Posterior vena cava (tissue), 2 donors: ENCODE measurements at places on chromosomes 3 and 15. TPM values are rescaled to one million over a fixed set of nuclear protein-coding genes. Genes with fewer than 3 reads are reported as not detected.

The ACOX2 gene
- 11.9 TPM for total RNA-seq

The CEP152 gene
- 3.3 TPM for total RNA-seq

The ESYT3 gene
- total RNA-seq: 0.43 TPM

The TNFSF10 gene
- 18.7 TPM for total RNA-seq

The TBC1D2B gene
- total RNA-seq: 57.9 TPM

The ATP13A4 gene
- 0.33 TPM for total RNA-seq

DNA sequence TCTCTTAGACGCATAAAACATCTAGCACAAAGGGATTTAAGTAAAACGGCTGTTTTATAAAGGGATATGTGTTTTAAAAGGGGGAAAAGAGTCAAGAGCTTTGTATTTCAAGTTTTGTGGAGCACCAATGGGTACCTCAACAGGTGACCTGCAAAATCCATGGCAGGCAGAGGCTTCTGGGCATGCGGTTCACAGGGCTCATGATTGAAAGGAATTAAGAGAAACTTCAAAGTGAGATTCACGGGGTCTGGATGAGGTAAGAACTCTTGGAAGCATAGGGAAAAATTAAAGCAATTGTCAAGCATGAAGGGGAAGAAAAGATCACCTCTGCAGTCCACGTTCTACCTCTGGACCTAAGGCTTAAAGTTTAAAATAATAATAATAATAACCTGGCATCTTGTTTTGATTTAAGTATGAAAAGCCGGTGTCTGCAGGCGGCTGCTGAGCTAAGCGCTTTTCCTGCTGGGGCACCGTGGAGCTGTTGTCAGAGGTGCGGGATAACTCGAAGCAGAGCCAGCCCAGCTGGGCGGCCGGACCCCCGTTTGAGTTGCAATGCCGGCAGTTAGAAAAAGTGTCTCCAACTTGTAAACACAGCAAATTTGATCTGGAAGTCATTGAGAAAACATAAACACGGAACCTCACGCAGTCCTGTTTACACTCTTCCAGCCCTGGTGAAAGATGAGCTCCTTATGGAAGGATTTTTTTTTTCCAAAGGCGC is 40.5 kb downstream of the HES1 start:
- no peak for DNase-seq

DNA sequence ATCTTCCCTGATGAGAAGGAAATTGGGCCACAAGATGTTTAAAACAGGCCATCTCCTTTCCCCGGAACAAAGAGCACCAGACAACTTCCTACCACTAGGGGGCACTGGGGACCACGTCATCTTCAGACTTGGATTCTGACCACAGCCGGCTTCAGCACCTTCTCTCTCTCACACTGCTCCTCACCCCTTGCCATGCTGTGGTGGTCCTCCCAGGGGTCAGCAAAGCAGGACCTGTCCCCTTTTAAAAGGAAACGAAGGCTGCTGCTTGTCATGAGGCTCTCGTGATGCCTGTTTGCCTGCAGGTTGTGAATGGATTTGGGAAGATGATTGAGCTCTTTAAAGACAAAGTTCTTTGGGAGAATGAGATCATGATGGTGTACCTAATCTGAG is 16.2 kb downstream of the RFT1 start:
- peak; percentile 90 for DNase-seq

- DNase-seq: no peak
Measured at GRCh38 chr3:105177576-105177975, 189.1 kb upstream of the ALCAM start.

DNA sequence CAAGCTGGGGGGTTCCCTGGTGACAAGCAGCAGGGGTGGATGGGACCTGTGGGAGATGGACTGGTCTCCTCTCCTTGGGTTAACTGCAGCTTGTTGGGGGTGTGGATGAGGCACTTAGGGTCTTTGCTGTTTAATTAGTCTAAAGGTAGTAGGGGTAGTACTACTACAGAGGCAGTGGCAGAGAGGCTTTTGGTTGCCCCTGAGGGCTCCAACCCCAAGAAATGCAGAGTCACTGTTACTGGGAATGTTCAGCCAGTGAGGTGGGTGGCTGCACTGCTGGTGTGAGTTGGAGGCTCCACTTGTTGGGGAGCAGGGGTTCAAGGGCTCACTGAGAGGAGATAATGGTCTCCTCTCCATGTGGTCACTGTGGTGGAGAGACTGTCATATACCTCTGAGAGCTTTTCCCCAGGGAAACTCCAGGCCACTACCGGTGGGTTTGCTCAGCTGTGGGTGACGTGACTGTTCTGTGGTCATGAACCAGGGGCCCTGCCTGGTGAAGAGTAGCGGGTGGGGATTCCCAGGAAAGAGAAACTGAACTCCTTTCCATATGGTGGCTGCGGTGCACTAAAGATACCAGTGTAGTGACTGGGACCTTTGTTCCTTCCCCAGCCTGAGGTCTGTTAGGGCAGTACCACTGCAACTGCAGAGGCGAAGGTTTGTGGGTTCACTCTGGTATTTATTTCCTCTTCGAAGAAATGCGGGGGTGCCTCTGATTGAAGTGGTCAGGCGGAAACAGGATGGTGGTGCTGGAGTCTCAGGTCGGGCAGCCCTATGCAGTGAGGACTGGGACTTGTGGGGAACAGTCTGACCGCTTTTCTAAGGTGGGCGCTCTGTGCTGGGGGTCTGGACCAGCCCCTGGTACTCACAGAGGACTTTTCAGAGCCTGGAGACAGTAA is 68.9 kb upstream of the TNFSF10 start:
- no peak for DNase-seq

DNA sequence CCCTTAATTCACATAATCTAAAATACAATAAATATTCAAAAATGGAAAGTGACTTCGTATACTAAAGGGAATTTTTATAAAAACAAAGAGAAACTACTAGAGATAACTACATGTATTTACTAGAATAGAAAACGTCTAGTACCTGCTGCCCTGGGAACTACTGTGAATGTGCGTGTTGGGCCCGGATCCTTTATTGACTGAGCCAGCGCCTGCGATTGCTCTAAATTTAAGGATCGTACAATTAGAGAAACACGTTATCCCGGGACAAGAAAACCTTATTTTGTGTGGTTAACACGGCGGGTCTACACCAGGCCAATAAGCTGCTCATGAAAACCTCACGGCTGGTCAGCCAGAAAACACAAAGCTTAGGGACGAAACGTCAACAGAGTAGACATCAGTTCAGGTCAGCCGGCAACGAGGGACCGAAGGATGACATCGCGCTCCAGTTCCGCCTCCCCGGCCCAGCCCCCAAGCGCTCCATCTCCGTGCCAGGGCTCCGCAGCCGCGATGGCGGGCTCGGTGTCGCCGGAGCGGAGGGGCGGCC is 555 bp downstream of the TM2D3 start:
- no peak for DNase-seq

- DNase-seq: no peak
Measured at GRCh38 chr3:193803288-193803687, 210.3 kb downstream of the OPA1 start.

DNA sequence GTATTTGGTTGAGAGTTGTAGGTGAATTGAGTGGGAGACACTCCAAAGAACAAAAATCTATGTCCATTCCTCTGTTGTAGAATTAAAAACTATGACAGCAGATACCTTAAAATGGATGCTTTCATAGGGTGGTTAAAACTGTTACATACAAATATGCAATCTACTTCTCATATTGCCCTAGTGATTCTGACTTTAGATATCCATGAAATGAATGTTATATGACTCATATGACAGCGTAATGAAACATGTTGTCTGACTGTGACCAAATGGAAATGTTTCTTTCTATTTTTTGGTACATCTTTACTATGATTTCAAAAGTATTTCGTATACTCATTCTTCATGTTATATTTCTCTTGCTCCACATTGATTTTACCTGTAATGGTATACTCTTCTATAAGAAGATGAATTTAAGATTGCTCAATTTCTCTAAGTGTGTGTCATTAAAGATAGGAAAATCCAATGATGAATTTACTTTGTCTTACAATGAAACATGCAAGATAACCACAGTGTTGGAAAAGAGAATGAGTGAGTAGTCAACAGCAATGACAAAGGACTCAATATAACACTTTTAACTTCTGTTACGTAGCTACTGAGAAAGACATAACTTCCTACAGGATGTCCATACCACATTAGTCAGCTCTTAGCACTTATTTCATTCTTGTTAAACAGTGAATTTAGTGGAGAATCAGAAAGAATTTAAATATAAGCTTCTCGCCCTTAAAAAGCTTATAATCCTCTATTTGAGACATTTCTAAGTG is 79.3 kb upstream of the LSAMP start:
- no peak for DNase-seq

DNA sequence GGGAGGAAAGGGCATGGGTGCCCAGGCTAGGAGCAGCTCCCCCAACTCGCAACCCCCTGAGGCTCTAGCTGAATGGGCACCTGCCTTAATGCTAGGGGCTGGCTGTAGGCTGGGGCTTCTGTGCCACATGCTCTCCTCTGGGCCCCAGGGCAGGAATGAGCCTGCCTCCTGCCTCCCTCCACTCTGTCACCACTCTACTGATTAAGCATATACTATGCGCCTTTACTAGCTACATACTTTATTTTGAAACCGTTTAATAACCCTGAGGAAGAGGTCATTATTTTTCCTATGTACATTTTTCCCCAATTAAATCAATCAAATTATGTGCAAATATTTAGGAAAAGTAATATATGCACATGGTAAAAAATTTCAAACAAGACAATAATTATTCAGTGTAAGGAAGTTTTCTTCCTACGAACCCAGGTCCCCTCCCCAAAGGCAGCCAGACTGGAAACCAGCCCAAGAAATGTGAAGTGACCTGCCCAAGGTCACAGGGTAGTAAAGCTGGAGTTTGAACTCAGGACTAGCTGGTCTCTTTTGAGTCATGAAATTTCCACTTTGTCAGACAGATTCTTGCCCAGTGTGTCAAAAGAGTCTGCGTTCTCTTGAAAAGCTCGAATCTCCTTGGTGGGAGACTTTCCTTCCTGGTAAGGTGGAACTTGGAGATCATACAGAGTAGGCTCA is 122.5 kb downstream of the DNAJB8 start:
- no peak for DNase-seq

GRCh38 chr3:123488645-123489347 is 39.9 kb upstream of the ADCY5 start:
- DNase-seq: peak; percentile 34

- DNase-seq: no peak
Measured at GRCh38 chr3:66303491-66303901, 82.7 kb downstream of the SLC25A26 start.

- DNase-seq: no peak
Measured at GRCh38 chr3:65636326-65636725, 402.4 kb downstream of the MAGI1 start.

DNA sequence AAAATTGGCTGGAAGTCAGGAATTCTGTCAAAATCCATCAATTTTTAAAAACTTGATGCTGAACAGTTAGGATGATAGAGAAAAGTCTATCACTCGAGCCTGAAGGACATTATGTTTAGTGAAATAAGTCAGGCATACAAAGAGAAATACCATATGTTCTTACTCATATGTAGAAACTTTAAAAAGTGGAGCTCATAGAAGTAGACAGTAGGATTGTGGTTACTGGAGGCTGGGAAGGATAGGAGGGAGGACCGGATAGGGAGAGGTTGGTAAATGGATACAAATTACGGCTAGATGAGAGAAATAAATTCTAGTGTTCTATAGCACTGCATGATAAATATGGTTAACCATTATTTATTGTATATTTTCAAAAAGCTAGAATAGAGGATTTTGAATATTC is 389.5 kb upstream of the RASGRP1 start:
- no peak for DNase-seq

DNA sequence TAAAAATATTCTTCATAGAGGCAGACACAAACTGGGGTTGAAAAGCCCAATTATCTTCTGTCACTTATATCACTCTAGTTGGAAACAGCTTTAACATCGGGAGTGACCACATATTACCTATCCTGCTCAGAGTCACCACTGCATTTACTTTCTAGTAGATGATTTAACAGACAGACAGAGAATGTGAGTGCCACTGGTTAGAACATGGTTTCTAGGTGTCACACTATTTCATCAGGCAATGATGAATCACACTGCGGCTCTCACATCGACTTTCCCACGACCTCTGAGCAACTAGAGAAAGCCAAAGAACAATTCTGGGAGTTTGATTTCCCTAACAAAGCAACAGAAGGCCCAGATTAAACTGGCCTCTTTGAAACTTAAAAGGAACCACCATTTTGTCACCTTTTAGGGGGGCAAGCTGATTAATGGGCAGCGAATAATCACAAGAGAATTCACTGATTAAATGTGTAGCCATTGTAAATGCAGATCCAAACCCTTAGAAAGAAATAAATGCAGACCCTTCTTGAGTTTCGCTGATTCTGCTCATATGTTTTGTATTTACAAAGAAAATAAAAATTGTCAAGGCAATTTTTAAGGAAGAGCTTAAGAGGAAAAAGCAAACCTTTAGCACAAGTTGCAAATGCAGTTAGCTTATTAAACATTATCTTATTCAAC is 112.6 kb upstream of the KBTBD8 start:
- no peak for DNase-seq

GRCh38 chr15:35067496-35068347 is 17.4 kb downstream of the NANOGP8 start:
- DNase-seq: no peak

DNA sequence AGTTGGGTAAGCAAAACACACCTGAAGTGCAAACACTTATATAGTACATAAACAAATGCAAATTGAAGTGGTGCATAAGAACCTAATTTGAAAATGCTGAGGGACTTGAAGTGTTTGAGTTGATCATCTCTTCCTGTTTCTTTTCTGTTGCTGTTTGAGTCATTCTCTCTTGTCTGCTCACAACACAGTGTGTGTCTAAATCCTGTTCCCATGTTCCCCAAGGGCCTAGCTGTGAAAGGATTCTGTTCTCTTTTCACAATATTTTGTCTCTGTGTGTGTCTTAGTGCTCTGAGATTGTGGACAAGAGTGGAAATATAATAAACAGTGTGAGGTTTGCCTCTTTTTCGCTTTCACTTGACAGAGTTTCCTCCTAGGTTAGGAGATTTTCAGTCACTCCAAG is 6.1 kb downstream of the CD96 start:
- DNase-seq: no peak

DNA sequence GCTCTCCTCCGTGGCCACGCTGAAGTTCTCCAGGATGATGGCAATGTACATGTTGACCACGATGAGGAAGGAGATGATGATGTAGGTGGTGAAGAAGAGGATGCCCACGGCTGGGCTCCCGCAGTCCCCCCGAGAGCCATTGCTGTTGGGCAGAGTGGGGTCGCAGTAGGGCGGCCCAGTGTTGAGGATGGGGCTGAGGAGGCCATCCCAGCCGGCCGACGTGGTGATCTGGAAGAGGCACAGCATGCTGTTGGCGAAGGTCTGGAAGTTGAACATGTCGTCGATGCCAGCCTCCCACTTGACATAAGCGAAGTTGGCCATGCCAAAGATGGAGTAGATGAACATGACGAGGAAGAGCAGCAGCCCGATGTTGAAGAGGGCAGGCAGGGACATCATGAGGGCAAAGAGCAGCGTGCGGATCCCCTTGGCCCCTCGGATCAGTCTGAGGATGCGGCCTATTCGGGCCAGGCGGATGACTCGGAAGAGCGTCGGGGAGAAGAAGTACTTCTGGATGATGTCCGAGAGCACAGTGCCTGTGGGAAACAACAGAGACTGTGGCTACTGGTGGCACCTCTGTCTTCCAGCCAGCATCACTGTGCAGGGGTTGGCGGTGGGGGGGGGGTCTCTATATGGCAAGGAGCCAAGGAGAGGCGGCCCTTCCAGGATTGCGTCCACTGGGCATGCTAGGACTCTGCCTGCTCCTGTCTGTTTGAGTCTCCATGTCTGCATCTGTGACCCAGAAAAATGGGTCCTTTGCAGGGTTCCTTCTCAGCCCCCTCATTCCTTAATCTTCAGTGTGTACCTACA is 55.1 kb downstream of the EXOG start:
- DNase-seq: peak; percentile 62

- DNase-seq: peak; percentile 89
Measured at GRCh38 chr3:5187920-5188418, 462 bp downstream of the EDEM1 start.
